ENCODE measurements at places on chromosomes 16 and 17.

DNA sequence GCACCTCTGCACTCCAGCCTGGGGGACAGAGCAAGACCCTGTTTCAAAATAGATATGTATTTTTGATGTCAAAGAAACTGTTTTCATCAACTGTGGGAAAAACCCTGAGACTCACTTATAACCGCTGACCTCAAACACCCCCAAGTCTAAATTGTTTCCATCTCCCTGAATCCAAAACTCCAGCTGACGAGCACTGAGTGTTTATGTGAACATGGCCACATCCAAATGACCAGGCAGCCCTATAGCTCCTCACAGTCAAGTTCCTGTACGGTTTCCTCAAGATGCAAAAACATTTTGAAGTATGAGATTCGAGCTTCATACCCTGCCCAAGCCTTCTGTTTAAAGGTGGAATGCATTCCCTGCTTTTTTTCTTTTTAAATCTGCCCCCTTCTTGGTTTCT, 45.3 kb upstream of the ZCCHC14 start:
- no peak for DNase-seq

GRCh38 chr16:23330583-23331249, 28.6 kb downstream of the SCNN1B start:
- DNase-seq, result no peak

- DNase-seq, result no peak
Measured at GRCh38 chr17:79574108-79574507, 36.7 kb downstream of the RBFOX3 start.

DNA sequence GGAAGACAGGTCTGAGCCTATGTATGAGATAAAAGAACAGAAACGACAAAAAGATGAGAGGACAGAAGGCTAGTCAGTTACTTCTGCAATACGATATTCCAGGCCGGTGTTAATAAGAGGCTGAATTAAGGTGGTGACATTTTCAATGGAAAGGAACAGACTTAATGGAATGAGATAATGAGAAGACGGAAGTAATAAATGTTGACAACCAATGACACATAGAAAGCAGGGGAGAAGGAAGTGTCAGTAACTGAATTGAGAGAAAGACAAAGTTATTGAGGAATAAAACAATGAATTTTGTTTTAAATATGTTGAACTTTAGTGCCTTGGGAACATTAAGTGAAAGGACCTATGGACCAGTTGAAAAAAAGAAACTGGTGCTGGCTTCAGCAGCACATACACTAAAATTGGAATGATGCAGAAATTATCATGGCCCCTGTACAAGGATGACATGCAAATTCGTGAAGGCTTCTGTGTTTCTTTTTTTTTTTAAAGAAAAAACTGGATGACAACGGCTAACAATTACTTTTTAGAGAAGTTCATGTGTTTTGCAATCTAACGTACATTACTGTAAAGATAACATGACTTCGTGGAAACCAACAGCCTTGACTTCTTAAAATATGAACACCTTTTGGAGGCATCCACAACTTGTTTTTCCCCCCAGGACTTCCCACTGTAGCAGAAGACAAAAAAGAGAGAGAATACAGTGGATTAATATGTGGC, 18.5 kb upstream of the CPD start:
- no peak for DNase-seq

GRCh38 chr16:1097800-1098199, 1.8 kb upstream of the C1QTNF8 start:
- DNase-seq, result no peak
